Stimulated activated CD8-positive, alpha-beta memory T cell treated with anti-CD3 and anti-CD28 coated beads, Interleukin-15, amount 100 ng/mL, for 1 hour (primary cell): ENCODE measurements at places on chromosomes 13 and 19.

DNA sequence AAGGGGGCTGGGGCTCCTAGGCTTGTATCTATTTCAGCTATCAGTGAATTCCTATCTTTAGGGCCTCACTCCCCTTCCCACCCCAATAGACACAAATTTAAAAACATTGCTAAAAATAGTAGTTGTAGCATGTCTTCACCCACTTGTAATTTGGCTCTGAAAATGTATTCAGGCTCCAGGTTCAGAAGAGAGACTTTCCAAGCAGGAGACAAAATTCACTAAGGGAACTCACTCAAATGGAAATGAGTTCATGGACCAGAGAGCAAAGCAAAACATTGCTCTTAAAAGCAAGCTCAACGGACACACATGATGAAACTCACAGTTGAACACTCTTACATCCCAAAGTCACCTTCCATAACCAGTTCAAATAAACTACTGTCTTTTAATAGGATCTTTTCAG is 36.8 kb downstream of the PHF11 start:
- no peak for DNase-seq

GRCh38 chr19:15368051-15368632 is 11.4 kb downstream of the AKAP8 start:
- DNase-seq, result no peak

- no peak for DNase-seq
Measured at GRCh38 chr13:73092829-73093228, 34.0 kb downstream of the KLF5 start.

- DNase-seq, result no peak
Measured at GRCh38 chr13:76552807-76553206, 333.4 kb downstream of the KCTD12 start.

GRCh38 chr19:31214997-31215396 is 134.2 kb downstream of the TSHZ3 start:
- DNase-seq, result no peak

DNA sequence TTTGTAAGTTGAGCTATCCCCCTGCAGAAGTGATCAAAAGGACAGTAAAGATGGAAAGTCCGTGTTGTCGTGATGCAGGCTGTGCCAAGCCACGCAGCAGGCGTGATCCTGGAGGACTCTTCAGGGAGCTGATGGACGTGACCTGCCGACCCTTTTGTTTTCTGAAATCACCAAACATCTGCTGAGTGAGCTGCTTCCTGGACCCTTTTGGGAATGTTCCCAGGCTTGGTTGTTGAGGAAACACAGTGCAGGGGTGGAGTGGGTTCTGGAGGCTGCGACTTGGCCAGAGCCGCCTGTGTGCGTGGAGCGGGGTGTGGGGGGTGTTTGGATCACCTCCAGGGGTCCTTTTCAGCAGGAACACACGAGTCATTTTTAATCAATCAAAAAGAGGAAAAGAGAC is 15.4 kb upstream of the CPAMD8 start:
- DNase-seq, result no peak

DNA sequence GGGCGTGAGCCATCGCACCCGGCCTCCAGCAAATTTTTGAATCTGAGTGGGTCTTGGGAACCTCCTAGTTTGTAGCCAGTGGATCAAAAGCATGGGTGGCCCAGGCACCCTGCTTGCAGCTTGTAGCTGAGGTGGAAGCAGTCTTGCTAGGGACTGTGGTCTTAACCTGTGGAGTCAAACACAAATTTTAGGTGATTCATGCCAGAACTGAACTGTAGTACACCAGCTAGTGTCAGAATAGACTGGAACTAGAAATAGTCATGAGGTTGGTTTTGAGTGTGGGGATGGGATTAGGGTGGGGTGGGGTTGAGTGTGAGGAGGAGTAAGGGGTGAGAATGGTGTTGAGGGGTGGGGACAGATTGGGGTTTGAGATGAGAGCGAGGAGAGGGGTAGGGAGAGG is 5.8 kb downstream of the LIM2 start:
- no peak for DNase-seq

GRCh38 chr19:45402298-45403061 is 2.4 kb downstream of the PPP1R13L start:
- DNase-seq, result no peak

- no peak for DNase-seq
Measured at GRCh38 chr19:10228393-10228792, 2.7 kb downstream of the S1PR2 start.

DNA sequence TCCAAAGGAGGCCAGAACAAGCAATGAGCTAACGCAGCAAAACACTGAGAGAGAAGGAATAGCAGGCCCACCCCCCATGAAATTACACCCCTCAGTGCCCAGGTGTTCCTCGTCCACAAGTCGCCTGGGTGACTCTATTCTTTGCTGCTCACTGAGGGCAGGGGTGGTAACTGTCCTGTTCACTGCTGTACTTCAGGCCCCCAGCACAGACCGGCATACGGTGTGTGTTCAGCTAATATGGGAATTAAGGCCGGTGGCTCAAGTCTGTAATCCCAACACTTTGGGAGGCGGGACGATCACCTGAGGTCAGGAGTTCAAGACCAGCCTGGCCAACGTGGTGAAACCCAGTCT is 31.9 kb downstream of the DHRS12 start:
- DNase-seq, result no peak

- DNase-seq, result no peak
Measured at GRCh38 chr19:41223431-41224234, 4.6 kb downstream of the AXL start.

- no peak for DNase-seq
Measured at GRCh38 chr13:41274881-41275280, 11.5 kb upstream of the MTRF1 start.

GRCh38 chr19:35986664-35987570 is 8.1 kb upstream of the SDHAF1 start:
- DNase-seq, result no peak

DNA sequence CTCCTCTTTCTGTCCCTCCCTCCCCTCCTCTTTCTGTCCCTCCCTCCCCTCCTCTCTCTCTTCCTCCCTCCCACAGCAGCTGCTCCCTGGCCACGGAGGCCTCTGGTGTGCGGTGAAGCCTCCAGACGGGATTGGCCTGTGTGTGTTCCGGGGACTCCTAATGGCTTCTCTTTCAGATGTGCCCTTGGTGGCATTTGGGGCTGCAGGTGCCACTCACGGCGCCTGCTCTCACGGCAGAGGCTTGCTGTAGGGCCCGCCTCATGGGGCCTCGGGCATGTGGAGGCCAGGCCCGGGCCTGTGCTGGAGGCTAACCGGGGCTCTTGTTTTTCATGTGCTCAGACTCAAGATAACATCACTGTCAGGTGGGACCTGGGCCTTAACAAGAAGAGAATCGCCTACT is 20.9 kb downstream of the UPF1 start:
- no peak for DNase-seq

- no peak for DNase-seq
Measured at GRCh38 chr13:109087916-109088623, 458.7 kb downstream of the MYO16 start.

GRCh38 chr13:76851961-76852360 is 34.2 kb downstream of the KCTD12 start:
- DNase-seq, result no peak

- no peak for DNase-seq
Measured at GRCh38 chr13:65336087-65336749, 1893.9 kb downstream of the PCDH9 start.

GRCh38 chr13:77492982-77493381 is 42.5 kb upstream of the SCEL start:
- DNase-seq, result no peak

GRCh38 chr19:11018179-11018578 is 57.3 kb downstream of the SMARCA4 start:
- DNase-seq, result no peak

DNA sequence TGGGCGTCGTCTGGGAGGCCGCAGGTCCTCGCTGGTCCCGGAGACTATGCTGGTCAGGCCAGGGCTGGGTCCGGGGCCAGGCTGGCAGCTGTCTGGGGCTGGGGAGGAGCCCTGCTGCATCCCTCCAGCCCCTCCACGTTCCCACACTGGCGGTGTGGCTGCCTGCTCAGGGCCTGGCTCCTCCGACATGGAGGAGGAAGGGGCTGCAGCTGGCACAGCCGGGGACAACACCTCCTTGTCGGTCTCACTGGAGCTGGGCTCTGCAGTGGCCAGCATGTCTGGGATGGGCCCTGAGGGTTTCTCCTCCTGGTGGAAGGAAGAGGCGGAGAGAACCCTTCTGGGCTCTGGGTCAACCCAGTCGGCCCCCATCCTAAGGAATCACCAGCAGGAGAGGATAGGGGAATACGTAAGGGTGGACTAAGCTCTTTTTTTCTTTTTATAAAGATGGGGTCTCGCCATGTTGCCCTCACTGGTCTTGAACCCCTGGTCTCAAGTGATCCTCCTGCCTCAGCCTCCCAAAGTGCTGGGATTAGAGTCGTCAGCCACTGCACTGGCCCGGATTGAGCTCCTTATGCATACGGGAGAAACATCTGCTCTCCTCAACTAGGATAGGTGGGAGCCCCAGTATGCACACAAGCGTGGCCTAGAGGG is 806 bp downstream of the ZNF414 start:
- DNase-seq, result no peak

- DNase-seq, result no peak
Measured at GRCh38 chr13:36796052-36796451, 23.0 kb upstream of the RFXAP start.

- DNase-seq, result no peak
Measured at GRCh38 chr13:75368167-75368566, 113.8 kb downstream of the TBC1D4 start.

DNA sequence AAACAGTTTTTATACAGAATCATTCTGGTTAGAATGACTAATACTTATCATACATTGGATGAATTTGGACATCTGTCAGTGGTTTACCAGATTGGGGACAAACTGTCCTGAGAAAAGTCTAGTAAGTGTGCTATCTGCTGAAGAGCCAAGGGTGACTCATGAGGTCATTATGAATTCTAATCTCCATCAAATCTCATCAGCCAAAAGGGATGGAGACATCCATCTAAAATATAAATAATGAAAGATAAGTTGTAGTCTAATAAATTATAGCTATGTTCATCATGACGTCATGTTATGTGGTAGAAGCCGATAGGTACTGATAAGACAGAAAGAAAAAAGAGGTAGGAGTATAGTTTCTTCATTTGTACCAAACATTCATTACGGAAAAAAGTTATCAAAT is 804.4 kb downstream of the PCDH9 start:
- DNase-seq, result no peak

- peak; percentile 60 for DNase-seq
Measured at GRCh38 chr19:10085641-10086590, at the start of gene SHFL. SHFL (plus strand) TSS chr19:10086317; CDS start chr19:10086428, 111 bp downstream.

GRCh38 chr19:12937093-12937926 is 1.1 kb upstream of the CALR start:
- DNase-seq, result no peak

DNA sequence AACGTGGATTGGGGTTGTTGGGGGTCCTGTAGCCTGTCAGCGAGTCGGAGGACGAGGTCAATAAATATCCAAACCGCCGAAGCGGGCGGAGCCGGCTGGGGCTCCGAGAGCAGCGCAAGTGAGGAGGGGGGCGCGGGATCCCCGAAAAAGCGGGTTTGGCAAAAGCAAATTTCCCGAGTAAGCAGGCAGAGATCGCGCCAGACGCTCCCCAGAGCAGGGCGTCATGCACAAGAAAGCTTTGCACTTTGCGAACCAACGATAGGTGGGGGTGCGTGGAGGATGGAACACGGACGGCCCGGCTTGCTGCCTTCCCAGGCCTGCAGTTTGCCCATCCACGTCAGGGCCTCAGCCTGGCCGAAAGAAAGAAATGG is 754 bp upstream of the SIX5 start:
- no peak for DNase-seq

- DNase-seq, result no peak
Measured at GRCh38 chr13:41820581-41821237, 140.2 kb downstream of the VWA8 start.

DNA sequence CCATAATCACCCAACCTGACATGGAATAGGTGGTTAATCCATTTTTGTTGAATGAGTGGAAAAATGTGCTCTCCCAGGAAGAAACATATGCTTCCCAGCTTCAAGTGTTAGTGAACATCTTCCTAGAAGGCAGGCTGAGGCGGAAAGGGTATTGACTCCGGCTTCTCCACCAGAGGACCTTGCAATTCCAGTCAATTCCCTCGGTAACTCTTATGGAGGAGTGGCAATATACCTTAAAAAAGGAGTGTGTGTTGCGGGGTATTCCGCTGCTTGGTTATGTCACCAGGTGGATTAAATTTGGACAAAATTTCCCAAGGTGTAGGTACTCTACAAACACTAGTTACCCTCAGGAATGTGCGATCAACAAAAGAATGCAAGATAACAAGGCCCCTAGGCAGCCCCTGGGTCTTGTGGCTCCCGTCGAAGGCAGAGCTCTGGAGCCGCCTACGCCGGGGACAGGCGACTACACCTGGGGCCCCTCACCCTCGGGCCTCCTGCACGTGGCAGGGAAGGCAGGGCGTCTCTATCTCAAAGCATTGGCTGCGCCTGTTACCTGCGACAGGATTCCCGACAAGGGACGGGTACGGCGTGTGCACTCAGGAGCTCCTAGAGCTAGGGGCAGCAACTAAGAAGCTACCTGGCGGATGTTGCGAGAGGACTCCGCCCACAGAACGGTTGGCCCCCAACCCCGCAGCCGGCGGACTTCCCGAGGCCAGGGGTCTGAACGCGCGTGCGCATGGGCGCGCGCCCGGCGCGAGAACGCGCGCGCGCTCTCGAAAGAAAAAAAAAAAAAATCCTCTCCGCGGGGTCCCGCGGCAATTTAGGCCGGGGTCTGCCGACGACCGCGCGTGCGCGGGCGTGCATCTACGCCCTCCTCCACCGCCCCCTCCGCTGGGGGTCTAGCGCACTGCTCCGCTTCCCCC is at the start of gene WDR87:
Gene WDR87, minus strand, starts transcription at position 649 of the 923 bp plus-strand sequence. CDS start 8,355 bp downstream, outside the sequence.
- peak; percentile 7 for DNase-seq

- DNase-seq, result no peak
Measured at GRCh38 chr19:16394681-16395375, 70.2 kb downstream of the KLF2 start.

GRCh38 chr19:46162731-46163130 is 14.7 kb downstream of the IGFL2 start:
- no peak for DNase-seq

GRCh38 chr19:34461375-34462100 is 20.0 kb upstream of the WTIP start:
- DNase-seq, result no peak

DNA sequence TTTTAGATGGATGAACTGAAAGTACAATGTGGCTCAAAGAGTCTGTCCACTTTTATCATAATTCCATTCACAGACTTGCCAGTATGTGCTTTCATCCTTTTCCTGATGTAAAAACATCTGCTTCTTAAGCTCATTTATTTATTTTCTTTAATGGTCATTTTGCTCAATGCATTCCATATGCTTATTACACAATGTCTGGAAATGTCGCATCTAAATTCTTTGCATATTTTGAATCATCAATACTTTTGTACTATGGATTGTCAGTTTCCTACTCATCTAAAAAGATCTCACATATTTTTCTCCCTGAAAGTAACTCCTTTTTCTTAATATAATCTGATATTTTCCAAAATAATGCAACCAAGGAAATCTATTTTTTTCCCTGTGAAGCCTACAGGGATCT is 1315.8 kb downstream of the EFNB2 start:
- no peak for DNase-seq

- no peak for DNase-seq
Measured at GRCh38 chr13:37539170-37539569, 59.4 kb downstream of the POSTN start.

DNA sequence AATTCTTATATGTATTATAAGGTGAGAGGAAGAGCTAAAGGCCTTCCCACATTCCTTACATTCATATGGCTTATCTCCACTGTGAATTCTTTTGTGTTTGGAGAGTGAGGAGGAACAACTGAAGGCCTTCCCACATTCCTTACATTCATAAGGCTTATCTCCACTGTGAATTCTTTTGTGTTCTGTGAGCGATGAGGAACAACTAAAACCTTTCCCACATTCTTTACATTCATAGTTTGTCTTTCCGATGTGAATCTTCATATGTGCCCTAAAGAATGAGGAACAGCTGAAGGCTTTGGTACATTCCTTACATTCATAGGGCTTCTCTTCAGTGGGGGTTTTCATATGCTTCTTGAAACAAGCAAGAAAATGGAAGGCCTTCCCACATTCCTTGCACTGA is 13.3 kb downstream of the ZNF699 start:
- no peak for DNase-seq
